ENCODE measurements at places on chromosomes 6 and 20. TPM values are rescaled to one million over a fixed set of nuclear protein-coding genes. Genes with fewer than 3 reads are reported as not detected.

Gene C6orf15
- not detected for polyA plus RNA-seq

Gene FLRT3
- 21.0 TPM for polyA plus RNA-seq

Gene PGC
- polyA plus RNA-seq, result not detected

Gene THBD
- polyA plus RNA-seq, result 13.2 TPM

Data from muscle of back (tissue), 13 donors.